ENCODE measurements at places on chromosomes 1 and 21. TPM values are rescaled to one million over a fixed set of nuclear protein-coding genes. Genes with fewer than 3 reads are reported as not detected.

GRCh38 chr1:225965231-225965630 is 24.2 kb upstream of the LEFTY2 start:
- no peak overlapping the region for H3K27ac ChIP-seq
- no peaks in the 10 kb centered on the region for H3K27me3 ChIP-seq
- H3K4me3 ChIP-seq = no peak overlapping the region
- DNase-seq = no peak
- no peaks in the 10 kb centered on the region for H3K4me1 ChIP-seq
- no peaks in the 10 kb centered on the region for H3K36me3 ChIP-seq

GRCh38 chr21:42007356-42007940 is 2.7 kb downstream of the ZBTB21 start:
- no peak overlapping the region for H3K4me3 ChIP-seq
- no peaks in the 10 kb centered on the region for H3K36me3 ChIP-seq
- no peaks in the 10 kb centered on the region for H3K27me3 ChIP-seq
- DNase-seq = no peak

- H3K4me1 ChIP-seq = peaks cover 7% of the 10 kb centered on the region
Observed at GRCh38 chr1:57638239-57638638, 214.4 kb upstream of the DAB1 start.

- no peaks in the 10 kb centered on the region for H3K4me1 ChIP-seq
- no peaks in the 10 kb centered on the region for H3K36me3 ChIP-seq
- H3K27me3 ChIP-seq = peaks cover 9% of the 10 kb centered on the region
- DNase-seq = no peak
Observed at GRCh38 chr21:36535618-36536241, 55.8 kb upstream of the CLDN14 start.

- no peak within 1 kb of the TSS for H3K27ac ChIP-seq
- H3K4me3 ChIP-seq = peak within 1 kb of the TSS; percentile 61
- H3K36me3 ChIP-seq = no peaks in the 10 kb centered on the region
- peaks cover 30% of the 10 kb centered on the region for H3K27me3 ChIP-seq
Observed at GRCh38 chr1:23217421-23218115, at the start of gene HTR1D. HTR1D (minus strand) TSS chr1:23217502; CDS start chr1:23194219, 23,283 bp downstream.

The AKR1A1 gene
- 76.3 TPM for total RNA-seq

DNA sequence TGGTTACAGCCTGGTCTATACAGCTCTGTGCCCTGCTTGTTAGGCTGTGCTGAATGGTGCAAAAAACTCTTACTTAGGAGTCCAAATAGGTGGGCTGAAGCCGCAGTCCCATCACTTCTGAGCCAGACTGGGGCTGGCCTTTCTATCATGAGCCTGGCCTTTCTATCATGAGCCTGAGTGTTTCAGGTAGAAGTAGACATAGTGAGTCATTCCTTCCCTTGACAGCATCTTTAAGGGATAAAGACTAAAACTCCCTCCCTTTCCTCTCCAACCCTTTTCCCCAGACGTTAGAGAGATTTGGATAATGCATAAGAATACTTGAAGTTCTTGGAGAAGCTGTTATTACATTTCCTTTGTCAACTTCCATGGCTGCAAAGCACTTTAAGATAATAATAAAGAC is 46.5 kb upstream of the PARP1 start:
- no peaks in the 10 kb centered on the region for H3K36me3 ChIP-seq
- H3K4me3 ChIP-seq = no peak overlapping the region
- H3K27me3 ChIP-seq = no peaks in the 10 kb centered on the region
- no peak overlapping the region for H3K27ac ChIP-seq
- no peaks in the 10 kb centered on the region for H3K4me1 ChIP-seq

- no peaks in the 10 kb centered on the region for H3K27me3 ChIP-seq
- DNase-seq = peak; percentile 52
- peak overlapping the region; percentile 82 for H3K4me3 ChIP-seq
Observed at GRCh38 chr1:163068716-163069115, 445 bp upstream of the RGS4 start.

GRCh38 chr1:203592730-203593129 is 33.9 kb upstream of the ATP2B4 start:
- H3K27ac ChIP-seq = no peak overlapping the region
- H3K36me3 ChIP-seq = no peaks in the 10 kb centered on the region
- peak; percentile 45 for DNase-seq
- H3K4me3 ChIP-seq = no peak overlapping the region
- peaks cover 19% of the 10 kb centered on the region for H3K4me1 ChIP-seq
- H3K27me3 ChIP-seq = no peaks in the 10 kb centered on the region

The IER5 gene
- total RNA-seq = 38.5 TPM

GRCh38 chr1:101280049-101280592 is 43.3 kb downstream of the S1PR1 start:
- no peak for DNase-seq
- no peak overlapping the region for H3K27ac ChIP-seq
- H3K36me3 ChIP-seq = no peaks in the 10 kb centered on the region
- no peaks in the 10 kb centered on the region for H3K27me3 ChIP-seq
- H3K4me3 ChIP-seq = no peak overlapping the region
- H3K4me1 ChIP-seq = no peaks in the 10 kb centered on the region

GRCh38 chr21:27803571-27803970 is 836.7 kb upstream of the ADAMTS5 start:
- no peaks in the 10 kb centered on the region for H3K36me3 ChIP-seq
- DNase-seq = peak; percentile 61
- H3K27me3 ChIP-seq = no peaks in the 10 kb centered on the region
- H3K4me3 ChIP-seq = no peak overlapping the region

The C1orf210 gene
- total RNA-seq = not detected

DNA sequence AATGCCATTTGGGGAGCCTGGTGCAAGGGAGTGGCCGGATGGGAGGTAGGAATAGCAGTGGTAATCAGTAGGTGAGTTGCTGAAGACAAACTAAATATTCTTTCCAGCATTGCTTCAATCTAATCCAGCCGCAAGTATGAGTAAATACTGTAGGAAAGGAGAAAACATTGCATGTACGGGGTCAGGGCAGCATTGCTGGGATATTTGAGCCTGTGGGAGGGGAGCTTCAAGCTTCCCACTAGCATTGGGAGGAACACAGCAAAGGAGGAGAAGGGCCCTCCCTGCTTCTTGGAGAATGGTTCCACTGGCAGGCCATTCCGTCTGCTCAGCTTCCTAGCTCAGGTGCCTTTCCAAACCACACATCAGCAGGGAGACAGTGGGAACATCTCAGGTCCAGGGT is 15.2 kb downstream of the CAPN2 start:
- no peak overlapping the region for H3K4me3 ChIP-seq
- peaks cover 46% of the 10 kb centered on the region for H3K4me1 ChIP-seq
- DNase-seq = no peak
- peaks cover 10% of the 10 kb centered on the region for H3K36me3 ChIP-seq

- no peak overlapping the region for H3K4me3 ChIP-seq
- no peaks in the 10 kb centered on the region for H3K36me3 ChIP-seq
- no peaks in the 10 kb centered on the region for H3K27me3 ChIP-seq
- H3K4me1 ChIP-seq = no peaks in the 10 kb centered on the region
Observed at GRCh38 chr21:18549214-18549905, 145.8 kb upstream of the TMPRSS15 start.

The NOC2L gene
- total RNA-seq = 67.3 TPM

The PROX1 gene
- total RNA-seq = under 0.01 TPM

DNA sequence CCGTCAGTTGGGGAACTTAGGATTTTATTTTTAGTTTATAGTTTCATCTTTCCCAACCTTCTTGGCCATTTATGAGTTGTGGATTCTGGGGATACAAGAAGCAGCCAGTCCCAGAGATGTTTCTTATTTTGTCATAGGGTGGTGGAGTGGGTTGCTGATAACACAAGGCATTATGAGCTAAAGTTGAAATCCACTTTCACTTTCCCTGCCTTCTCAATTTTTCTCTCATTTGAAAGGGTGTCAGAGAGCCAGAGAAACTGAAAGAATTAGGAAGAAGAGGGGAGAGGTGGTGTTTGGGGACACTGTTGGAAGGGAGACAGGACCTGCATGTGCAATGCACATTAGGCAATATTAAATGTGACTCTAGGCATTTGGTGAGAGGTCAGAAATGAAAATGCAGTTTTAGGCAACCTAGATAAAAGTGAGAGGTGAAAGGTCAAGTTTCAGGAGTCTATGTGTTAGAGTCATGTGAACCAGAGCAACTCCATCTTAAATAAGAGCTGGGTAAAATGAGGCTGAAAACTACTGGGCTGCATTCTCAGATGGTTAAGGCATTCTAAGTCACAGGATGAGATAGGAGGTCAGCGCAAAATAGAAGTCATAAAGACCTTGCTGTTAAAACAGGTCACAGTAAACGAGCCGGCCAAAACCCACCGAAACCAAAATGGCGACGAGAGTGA is 71.1 kb upstream of the F3 start:
- H3K36me3 ChIP-seq = no peaks in the 10 kb centered on the region
- no peak for DNase-seq
- no peak overlapping the region for H3K27ac ChIP-seq
- no peak overlapping the region for H3K4me3 ChIP-seq
- peaks cover 20% of the 10 kb centered on the region for H3K4me1 ChIP-seq
- H3K27me3 ChIP-seq = no peaks in the 10 kb centered on the region

The TMEM201 gene
- 5.7 TPM for total RNA-seq

GRCh38 chr1:203196371-203196770 is 9.9 kb upstream of the CHI3L1 start:
- H3K36me3 ChIP-seq = no peaks in the 10 kb centered on the region
- H3K4me3 ChIP-seq = no peak overlapping the region
- no peaks in the 10 kb centered on the region for H3K27me3 ChIP-seq
- peaks cover 55% of the 10 kb centered on the region for H3K4me1 ChIP-seq
- no peak overlapping the region for H3K27ac ChIP-seq

DNA sequence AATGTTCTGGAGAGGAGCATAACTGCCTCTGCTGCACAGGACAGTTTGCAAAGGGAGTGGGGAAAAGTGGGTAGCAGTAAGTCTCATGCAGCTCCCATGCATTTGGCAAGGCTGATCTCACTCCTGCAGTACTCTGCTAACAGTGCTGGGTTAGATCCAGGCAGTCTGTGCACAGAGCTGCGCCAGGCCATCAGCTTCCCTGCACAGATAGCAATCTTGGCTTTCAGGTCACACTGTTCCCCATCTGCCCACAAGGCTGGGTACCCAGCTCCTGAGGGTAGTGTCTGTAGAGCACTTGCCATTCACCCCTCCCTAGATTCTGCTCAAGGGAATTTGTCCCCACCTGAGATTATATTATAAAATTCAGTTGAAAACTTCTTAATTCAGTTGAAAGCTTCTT is 72.1 kb downstream of the SH3BGR start:
- no peaks in the 10 kb centered on the region for H3K27me3 ChIP-seq
- H3K27ac ChIP-seq = no peak overlapping the region
- no peaks in the 10 kb centered on the region for H3K4me1 ChIP-seq
- H3K4me3 ChIP-seq = no peak overlapping the region

GRCh38 chr1:213159376-213159775 is 108.3 kb downstream of the RPS6KC1 start:
- no peak overlapping the region for H3K27ac ChIP-seq
- peaks cover 13% of the 10 kb centered on the region for H3K4me1 ChIP-seq
- H3K36me3 ChIP-seq = 0 out of 2 replicates have a peak, but pooled peaks cover 6% of the 10 kb centered on the region
- DNase-seq = no peak
- H3K27me3 ChIP-seq = no peaks in the 10 kb centered on the region

- peaks cover 23% of the 10 kb centered on the region for H3K4me1 ChIP-seq
- no peak overlapping the region for H3K4me3 ChIP-seq
- H3K27me3 ChIP-seq = no peaks in the 10 kb centered on the region
- no peak overlapping the region for H3K27ac ChIP-seq
- H3K36me3 ChIP-seq = no peaks in the 10 kb centered on the region
- peak; percentile 38 for DNase-seq
Observed at GRCh38 chr1:172252321-172252720, 168.2 kb upstream of the C1orf105 start.

GRCh38 chr21:33261635-33262034 is 4.5 kb upstream of the IL10RB start:
- H3K27ac ChIP-seq = no peak overlapping the region
- peak; percentile 45 for DNase-seq

DNA sequence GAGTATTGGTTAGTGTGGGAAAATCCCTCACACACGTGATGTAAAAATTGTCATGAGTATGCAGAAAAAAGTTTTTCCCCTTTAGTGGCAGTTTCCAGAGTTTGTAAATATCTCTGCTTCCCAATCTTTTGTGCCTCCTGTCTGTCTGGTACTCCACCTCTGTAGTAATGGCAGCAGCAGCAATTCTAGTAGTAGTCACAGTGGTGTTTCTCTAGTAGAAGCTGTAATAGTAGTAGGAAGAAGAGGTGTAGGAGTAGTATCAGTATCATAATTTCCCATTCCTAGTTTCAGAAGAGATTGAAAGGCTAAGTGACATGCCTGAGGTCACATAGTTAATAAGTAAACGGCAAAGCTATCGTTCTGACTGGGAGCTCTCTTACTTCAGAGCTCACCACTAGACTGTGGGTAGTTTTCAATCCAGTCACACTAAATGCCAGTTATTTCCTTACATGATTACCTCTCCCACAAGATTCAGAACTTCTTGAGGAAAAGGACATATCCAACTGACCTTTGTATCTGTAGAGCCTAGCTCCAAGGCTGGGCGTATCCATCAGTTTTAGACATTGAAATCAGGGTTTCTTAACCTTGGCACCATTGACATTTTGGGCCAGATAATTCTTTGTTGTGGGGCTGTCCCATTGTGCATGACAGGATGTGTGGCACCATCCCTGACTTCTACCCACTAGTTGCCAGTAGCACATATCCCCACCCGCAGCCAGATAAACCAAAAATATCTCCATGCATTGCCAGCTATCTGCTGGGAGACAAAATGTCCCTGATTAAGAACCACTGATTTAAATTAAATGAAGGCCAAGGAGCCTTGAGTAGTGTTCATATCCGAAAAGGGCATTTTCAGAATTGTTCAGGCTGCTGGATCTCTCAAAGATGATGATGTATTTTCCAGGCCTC is 135.9 kb downstream of the FGGY start:
- no peaks in the 10 kb centered on the region for H3K27me3 ChIP-seq
- no peaks in the 10 kb centered on the region for H3K36me3 ChIP-seq
- H3K27ac ChIP-seq = peak overlapping the region; percentile 93
- no peak overlapping the region for H3K4me3 ChIP-seq

- no peak overlapping the region for H3K27ac ChIP-seq
- H3K4me1 ChIP-seq = peaks cover 20% of the 10 kb centered on the region
- H3K27me3 ChIP-seq = no peaks in the 10 kb centered on the region
- H3K36me3 ChIP-seq = no peaks in the 10 kb centered on the region
- H3K4me3 ChIP-seq = no peak overlapping the region
- peak; percentile 80 for DNase-seq
Observed at GRCh38 chr1:219792337-219793021, 135.9 kb downstream of the SLC30A10 start.

The GIPC2 gene
- 0.51 TPM for total RNA-seq

- H3K27me3 ChIP-seq = peaks cover 12% of the 10 kb centered on the region
- H3K4me3 ChIP-seq = no peak overlapping the region
- no peaks in the 10 kb centered on the region for H3K36me3 ChIP-seq
- no peak for DNase-seq
- H3K27ac ChIP-seq = no peak overlapping the region
Observed at GRCh38 chr1:11501491-11501897, 22.5 kb downstream of the DISP3 start.
